ENCODE measurements at places on chromosomes 2 and 18.

- DNase-seq, result no peak
Observed at GRCh38 chr2:157127249-157128012, 130.1 kb upstream of the GALNT5 start.

GRCh38 chr18:56647951-56648893 is 2.9 kb upstream of the WDR7 start:
- DNase-seq, result no peak

GRCh38 chr2:223537651-223538601 is 64.2 kb downstream of the SCG2 start:
- DNase-seq, result no peak

GRCh38 chr2:189221811-189222467 is 42.4 kb upstream of the COL5A2 start:
- no peak for DNase-seq

DNA sequence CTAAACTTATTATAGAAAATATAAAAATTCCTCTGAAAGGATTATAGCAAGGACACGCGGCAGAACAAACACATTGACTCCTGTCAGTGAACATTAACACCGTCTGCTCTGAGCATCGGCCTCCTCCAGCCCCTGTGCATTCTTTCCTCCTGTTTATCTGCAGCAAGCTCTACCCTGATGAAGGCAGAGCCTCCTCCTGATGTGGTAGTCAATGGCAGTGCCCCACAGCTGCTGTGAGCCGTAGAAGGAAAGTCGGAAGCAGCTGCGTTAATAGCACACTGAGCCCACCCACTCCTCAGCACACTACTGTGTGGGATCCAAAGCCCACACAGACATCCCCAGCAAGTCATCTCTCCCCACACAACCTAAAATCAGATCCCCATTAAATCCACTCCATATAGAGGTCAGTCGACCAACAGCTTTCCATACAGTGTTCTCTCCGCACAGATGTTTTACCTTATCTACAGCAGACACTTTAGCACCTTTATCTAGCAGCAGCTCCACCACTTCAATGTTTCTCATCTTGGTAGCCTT is 41.0 kb downstream of the KIDINS220 start:
- DNase-seq, result no peak

GRCh38 chr2:73995810-73996209 is 11.1 kb downstream of the TET3 start:
- DNase-seq, result no peak

DNA sequence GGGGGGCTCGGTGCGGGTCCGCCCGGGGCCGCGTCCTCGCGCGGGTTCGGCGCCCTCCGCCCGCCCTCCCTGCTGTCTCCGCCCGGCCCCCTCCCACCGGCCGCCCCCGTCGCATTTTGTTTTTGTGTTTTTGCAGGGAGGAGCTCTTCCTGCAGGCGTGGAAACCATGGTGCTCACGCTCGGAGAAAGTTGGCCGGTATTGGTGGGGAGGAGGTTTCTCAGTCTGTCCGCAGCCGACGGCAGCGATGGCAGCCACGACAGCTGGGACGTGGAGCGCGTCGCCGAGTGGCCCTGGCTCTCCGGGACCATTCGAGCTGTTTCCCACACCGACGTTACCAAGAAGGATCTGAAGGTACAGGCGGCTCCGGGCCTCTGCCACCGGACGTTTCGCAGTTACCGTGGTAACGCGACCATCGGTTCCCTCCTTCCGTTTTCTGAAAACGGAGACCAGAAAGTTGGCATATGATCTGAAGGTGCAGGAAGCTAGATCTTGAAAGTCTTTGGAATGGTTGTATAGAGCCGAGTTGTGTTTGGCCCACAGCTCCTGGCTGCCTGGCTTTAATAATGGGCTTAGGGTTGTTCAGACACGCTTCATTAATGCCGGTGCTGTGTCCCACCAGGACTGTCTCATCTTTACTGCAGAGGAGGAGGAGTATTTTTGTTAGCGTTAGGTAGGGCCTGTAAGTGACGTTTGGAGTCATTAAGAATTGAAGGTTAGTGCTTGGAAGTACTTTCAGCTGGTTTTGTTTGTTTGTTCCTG is 891 bp downstream of the KDM3A start:
- peak; percentile 58 for DNase-seq

- DNase-seq, result peak; percentile 75
Observed at GRCh38 chr18:79568543-79569205, 110.9 kb upstream of the CTDP1 start.

- DNase-seq, result no peak
Observed at GRCh38 chr2:46893269-46893939, 22.2 kb downstream of the MCFD2 start.

DNA sequence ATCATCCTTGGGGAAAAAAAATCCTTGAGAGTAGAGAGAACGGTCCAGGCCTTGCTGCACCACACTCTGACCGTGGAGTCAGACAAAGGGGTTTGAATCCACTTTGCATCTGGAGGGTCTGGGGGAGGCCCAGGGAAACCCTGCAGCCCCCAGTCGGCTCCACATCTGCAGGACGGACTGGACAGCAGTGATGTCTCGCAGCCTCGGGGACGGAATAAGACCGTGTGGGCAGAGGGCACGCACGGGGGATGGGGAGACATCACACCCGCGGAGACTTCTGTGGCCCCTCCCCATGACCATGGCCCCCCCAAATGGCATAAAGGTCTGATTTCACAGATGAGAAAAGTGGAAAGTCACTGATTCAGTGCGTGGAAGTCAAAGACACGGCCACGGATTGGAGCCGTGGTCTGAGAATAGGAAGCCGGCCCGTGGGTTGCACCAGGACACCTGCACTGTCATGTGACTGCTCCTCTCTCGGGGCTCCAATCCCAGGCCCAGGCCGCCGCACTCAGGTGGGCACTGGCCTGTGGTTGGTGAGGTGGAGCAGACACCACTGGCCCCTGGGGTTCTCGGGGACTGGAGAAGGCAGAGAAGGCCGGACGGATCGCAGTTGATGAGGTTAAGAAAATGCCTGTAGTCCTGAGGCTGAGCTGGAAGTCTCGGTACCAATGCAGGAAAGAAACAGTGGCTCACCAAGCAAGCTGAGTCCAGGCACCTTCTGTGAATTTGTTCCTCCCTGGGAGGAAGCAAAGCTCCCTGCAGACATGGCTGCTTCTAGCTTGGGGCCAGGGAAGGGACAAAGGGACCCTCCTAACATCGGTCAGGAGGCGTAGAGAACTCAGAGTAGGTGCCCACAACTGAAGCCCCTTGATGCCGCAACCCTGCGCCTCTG is 61.8 kb downstream of the RTP5 start:
- DNase-seq, result peak; percentile 83

GRCh38 chr2:65668744-65669143 is 236.3 kb upstream of the SPRED2 start:
- no peak for DNase-seq

DNA sequence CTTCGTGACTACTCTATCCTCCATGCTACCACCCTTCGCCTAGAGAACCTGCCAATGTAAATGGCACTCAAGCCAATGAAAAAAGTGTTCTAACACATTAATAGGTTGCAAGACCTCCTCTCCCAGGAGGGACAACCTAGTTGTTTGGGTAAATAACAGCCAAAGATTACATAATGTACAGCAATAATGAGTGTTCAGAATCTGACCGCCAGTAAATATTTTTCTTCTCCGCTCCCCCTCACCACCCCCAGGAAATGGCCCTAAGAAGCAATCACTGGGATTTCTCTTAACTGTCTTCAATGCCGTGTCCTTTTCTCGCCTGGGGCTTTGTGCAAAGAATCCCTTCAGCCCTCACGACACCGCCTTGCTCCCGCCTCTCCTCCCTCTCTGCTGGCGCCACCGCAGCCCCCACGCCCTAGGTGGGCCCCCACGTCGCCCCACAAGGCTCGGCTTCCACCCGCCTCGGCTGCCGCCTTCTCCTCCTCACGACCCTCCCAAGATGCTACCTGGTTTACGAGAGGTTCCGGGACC is 458 bp downstream of the HYCC2 start:
- no peak for DNase-seq

DNA sequence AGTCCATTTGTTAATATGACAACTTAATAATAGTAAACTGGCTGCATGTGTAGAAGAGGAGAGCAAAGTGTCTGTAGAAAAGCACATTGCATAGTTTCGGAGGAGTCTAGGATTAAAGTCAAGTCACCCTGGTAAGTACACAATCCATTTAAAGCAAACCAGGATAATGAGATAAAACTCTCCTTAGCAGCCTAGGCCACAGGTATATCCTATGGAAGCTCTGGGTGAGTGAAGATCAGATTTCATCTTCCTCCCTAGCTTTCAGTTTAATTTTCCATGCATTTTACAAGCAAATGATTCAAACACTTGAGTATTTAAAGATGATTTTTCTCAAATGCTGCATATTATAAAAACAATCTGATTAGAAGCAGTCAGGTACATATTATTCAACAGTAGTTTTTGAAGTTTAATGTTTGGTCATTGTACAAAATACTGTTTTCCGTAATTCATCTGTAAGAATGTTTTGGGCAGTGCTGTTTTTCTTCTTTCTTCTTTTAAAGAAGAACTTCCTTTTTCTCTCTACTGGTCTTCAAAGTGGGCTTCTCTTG is 10.2 kb downstream of the CERS6 start:
- DNase-seq, result no peak

GRCh38 chr18:76378526-76379215 is 116.4 kb downstream of the ZNF516 start:
- no peak for DNase-seq

DNA sequence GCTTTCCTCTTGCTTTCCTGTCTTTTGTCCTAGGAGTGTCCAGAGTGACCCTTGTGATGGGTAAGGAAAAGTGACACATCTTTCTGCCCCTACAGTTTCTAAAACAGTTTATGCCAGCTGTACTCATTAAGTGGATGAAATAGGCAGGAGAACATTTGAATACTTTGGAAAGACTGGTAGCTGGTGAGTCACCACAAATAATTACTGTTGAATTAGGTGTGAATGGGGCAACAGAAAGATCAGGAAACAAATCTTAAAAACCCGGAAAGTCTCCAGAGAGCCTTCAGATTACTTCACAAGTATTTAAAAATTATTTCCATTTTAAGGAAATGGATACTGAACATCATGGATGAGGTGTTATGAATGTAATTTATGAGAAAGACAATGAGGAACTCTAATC is 278.5 kb downstream of the CLIP4 start:
- DNase-seq, result no peak

- no peak for DNase-seq
Observed at GRCh38 chr18:54939361-54939917, 19.8 kb downstream of the CCDC68 start.

GRCh38 chr2:67463810-67464209 is 66.7 kb downstream of the ETAA1 start:
- DNase-seq, result peak; percentile 43

DNA sequence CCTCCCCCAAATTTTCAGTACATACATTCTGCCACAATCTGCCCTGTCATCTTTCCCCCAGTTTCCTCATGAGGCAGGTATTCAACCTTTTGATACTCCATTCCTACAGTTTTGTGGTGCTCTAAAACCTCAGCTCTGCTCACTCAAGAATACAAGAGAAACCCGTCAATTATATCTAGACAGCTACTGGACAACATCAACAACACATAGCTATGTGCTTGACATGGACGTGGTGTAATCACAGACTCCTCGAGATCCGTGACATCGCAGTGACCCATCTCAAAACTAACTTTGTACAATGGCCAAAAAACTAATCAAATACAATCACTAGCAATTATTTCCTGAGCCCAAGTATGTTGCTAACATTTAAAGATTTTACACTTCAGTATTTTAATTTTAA is 23.6 kb downstream of the WDSUB1 start:
- no peak for DNase-seq

DNA sequence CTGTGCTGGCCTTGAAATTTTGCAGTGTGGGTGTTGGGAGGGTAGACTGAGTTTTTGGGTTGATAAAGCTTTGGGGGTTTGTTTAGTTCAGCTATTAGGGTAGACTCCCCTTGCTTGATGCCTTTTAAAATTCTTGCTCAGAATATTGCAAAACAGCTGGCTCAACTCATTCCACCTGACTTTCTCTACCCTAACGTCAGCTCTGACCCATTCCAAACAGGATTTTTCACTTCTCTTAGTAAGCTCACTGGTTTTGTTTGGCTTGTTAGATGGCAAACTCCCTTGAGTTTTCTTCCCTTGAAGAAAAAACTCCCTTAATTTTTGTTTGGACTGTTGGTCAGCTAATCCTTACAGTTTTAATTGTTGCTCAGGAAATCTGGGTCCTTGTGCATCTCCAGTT is 195.1 kb upstream of the DTNA start:
- DNase-seq, result no peak

DNA sequence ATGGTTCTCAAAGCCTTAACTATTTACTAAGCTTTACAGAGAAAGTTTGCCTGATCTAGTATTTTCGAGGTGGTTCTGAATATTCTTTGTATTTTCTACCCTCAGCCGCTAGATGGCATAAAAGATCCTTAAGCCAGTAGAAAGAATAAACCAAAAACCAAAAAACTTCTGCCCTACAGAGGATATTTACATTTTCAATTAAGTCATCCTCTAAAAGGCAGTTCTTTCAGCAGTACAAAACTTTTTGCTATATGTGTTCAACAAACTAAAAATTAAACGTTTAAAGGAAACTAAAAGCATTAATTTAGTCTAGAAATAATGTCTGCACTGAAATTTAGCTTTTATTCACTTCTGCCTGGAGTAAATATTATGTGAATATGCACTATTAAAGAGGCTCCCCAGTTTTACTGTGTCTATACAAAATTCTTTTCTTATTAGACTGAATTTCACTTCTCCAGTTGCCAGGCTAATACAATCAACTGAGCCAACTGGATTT is 297.5 kb downstream of the PIEZO2 start:
- DNase-seq, result no peak

DNA sequence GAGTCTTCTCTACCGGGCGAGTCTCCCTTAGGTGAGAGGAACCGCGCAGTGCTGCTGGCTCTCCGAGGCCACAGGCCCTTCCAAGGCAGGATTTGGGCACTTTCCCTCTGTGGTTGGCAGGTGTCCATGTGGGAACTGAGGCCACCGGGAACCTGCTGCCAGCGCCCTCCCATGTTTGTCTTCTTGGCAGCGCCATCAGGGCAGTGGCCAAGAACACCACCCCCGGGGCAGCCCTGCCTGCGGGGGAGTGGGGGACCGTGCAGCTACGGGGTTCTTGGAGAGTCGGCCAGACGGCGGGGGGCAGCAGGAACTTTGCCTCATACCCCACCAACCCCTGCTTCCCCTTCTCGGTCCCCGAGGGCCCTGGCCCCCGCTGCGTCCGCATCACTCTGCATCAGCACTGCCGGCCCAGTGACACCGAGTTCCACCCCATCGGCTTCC is 10.0 kb downstream of the CAPN10 start:
- DNase-seq, result peak; percentile 82

DNA sequence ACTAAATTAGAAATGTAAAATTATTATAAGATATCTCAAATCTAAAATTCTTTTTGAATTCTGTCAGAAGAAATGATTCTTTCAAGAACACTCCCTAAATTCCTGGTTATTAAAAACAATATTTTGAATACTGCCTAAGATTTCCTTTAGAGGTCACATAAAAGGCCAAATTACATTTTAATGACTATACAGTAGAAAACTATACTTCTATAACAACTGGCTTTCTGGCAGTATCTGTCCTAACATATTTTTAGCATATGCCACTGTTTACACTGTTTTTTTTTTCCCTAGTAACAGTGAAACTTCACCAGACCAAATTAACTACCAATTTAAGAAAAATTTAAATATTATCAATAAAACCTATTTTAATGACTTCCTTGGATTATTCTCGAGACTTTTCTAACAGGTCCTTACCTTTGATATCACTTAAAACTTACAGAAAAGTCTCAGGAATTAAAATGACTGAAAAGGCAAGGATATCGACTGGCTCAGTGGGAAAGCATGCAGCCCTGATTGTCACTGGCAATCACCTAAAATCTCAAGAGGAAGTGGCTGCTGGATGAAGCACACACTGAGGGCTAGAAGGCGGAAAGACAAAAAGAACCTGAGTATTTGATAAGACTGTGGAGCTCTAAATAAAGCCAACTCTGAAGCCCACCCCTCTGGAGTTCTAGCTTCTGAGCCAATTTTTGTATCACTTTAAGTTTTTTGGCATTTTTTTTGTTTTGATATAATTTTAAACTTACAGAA is 59.6 kb downstream of the SPIRE1 start:
- DNase-seq, result no peak

Measured in lower leg skin (tissue), 4 donors.